Stimulated activated CD8-positive, alpha-beta memory T cell treated with anti-CD3 and anti-CD28 coated beads, Interleukin-12 subunit alpha, Interleukin-12 subunit beta, amount 100 ng/mL, for 1 hour (primary cell): ENCODE measurements at places on chromosomes 1 and 21.
A peak's percentile ranks its signal among the peaks of the same experiment; 100 is the strongest.

DNA sequence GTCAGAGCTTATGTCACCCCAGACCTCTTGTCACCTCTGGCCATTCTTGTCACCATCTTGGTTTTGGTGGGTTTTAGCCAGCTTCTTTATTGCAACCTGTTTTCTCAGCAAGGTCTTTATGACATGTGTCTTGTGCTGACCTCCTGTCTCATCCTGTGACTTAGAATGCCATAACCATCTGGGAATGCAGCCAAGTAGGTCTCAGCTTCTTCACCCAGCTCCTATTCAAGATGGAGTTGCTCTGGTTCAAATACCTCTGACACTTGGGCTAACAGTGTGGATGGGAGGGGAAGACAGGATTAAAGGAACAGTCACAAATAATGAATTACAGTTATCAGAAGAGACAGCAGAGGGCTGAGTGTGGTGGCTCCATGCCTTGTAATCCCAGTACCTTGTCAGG lies 30.5 kb upstream of the PIK3CD start:
- no peak for DNase-seq

DNA sequence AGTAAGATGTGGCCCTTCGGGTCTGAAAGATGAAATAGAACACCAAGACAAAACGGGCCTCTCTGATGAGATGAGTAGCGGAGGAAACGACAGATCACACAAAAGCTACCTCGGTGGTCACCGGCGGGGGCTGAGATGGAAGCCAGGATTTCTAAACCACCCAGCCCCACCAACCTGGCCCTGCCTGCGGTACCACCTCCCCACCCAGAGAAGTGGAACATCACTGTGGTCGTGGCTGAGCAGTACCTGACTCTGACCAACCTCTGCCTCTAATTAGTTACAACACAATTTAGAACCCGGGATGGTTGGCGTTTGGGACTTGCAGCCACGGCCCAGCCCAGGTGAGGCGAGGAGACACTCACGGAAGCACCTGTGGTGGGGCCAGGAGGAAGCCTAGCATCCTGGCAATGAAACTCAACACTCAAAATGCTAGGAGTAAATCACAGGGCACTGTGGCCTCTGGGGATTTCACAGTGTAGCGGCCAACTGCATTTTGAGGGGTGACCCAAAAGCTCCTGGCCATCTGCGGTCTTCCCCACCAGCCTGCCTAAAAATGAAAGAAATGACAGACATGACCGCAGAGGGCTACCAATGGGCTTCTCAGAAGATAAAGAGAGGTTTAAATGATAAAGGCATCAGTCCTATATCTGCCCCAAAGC lies 73.4 kb downstream of the ITPKB start:
- DNase-seq = no peak

- no peak for DNase-seq
Observed at GRCh38 chr1:91527781-91528180, 27.1 kb downstream of the CDC7 start.

- no peak for DNase-seq
Observed at GRCh38 chr1:25676488-25676887, 59.9 kb downstream of the MAN1C1 start.

GRCh38 chr1:59570524-59570923 lies 244.2 kb upstream of the HOOK1 start:
- DNase-seq = peak; percentile 6

- no peak for DNase-seq
Observed at GRCh38 chr1:14003552-14003951, 303.6 kb downstream of the PRDM2 start.

DNA sequence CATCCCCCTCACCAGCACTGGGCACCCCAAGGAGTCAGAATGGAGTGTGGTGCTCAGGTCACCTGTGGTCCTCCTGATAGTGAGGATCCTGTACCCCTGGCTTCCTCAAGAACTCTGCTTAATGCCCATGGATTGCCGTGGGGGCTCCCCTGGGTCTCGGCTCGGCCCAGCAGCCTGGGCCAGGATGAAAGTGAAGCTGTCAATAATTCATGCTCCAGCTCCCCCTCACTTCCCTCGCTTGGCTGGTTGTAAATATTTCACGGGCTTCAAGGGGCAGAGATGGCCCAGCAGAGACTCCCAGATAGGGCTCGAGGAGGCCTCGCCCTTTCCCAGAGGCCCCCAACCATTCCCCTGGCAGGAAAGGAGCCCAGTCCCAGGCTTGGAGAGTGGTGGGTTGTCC lies 42.6 kb upstream of the KCNA10 start:
- no peak for DNase-seq

- no peak for DNase-seq
Observed at GRCh38 chr1:156281281-156281680, 1.3 kb downstream of the SMG5 start.

GRCh38 chr1:241666419-241666818 lies 14.3 kb downstream of the WDR64 start:
- DNase-seq = no peak

- no peak for DNase-seq
Observed at GRCh38 chr1:18256282-18257235, 149.0 kb downstream of the IGSF21 start.

DNA sequence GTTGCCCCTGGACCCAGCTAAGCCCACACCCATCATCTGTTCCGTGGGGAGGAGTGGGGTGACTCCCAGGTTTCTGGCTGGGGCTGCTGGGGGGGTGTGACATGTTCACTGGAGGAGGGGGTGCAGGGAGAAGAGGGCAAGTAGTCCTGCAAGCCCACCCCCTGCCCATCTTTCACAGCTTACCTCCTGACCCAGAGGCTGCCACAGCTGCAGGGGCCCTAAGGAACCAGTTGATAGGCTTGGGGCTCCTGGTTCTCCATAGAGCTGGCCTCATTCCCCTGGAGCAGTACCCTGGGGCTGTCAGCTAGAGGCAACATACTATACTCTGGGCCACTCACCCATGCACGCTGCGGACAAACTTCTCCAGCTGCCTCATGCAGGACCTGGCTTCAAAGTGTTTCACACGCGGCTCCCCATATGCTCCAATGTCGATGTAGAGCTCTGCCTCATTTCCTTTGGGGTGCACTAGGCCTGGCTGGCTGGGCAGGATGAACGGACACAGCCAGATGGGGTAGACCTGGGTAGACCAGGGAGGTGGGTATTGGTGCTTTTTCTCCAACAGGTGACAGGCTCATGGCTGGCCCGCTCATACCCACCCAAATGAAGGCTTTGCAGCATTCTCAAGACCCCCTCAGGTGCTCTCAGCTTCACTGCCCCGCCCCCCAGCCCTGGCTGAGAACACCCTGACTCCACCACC lies 33.8 kb downstream of the DHCR24 start:
- no peak for DNase-seq

GRCh38 chr1:152745765-152746444 lies 11.9 kb upstream of the KPRP start:
- no peak for DNase-seq

DNA sequence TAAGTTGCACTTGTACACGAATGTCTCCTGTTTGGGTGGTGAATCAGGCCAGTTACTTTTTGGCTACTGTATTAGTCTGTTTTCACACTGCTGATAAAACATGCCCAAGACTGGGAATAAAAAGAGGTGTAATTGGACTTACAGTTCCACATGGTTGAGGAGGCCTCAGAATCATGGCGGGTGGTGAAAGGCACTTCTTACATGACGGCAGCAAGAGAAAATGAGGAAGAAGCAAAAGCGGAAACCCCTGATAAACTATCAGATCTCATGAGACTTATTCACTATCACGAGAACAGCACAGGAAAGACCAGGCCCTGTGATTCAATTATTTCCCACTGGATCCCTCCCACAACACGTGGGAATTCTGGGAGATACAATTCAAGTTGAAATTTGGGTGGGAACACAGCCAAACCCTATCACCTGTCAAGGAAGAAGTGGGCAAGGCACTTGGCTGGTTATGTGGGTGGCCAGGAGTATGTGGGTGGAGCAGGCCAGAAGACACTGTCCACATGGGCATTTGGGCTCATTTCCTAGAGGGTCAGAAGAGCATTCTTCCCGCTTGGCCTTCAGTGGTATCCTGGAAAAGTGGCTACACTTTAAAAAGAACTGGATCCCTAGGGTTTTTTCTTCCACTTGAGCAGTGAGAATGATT lies 228.8 kb downstream of the HHAT start:
- DNase-seq = no peak

- no peak for DNase-seq
Observed at GRCh38 chr1:210681158-210681557, 352.5 kb downstream of the HHAT start.

DNA sequence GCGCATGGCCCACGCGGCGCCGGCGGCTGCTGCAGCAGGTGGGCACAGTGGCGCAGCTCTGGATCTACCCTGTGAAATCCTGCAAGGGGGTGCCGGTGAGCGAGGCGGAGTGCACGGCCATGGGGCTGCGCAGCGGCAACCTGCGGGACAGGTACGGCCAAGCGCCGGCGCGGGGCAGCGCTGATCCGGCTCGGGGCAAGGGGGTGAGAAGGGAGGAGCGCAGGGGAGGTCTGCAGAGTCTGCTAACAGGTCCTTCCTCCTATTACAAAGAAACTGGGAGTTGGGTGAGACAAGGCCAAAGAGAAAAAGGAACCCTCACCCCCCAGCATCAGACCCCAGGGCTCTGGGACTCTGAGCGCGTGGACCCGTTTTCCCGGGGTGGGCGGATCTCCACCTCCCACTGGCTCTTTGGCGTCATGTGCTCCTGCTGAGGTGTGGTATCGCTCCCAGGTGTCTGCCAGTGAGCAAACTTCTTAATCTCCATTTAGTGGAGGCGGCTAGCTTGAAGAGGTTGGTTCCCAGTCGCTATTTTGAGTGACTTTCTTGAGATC lies 431 bp downstream of the MTARC1 start:
- no peak for DNase-seq

- DNase-seq = no peak
Observed at GRCh38 chr1:212607206-212607912, 1.2 kb upstream of the ATF3 start.

DNA sequence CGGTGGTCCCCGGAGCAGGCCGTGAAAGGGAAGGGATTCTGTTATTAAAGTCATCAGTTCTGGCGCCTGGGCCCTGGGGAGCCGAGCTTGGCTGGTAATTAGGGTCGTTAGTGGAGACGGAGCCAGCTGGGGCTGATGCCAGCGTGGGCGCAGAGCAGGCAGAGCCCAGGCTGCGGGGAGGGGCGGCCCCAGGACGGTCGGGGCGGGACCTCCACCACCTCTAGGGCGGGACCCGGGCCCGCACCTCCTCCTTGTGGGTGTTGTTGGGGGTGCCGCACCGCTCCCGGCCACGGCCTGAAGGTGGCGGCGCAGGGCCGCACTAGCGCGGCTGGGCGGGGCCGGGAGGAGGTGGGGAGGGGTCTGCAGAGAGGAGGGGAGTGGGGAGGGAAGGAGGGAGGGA lies 470.6 kb downstream of the PTPRU start:
- DNase-seq = no peak

DNA sequence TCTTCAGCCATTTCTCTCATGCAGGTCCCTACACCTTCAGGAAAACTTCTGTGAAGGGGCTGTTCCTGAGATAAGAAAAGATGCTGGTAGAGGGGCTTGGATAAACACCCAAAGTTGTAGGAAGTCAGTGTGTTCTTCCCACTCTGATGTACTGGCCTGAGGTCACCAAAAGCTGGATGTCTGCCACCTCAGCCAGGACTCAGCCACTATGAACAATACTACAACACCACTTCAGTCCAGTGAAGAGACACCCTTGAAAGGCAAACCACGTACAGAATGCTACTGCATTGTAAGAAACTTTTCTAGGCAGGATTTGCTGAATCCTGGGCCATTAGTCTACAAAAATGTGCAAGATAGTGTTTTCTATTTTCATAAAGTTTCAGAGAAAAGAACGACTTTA lies 2.4 kb downstream of the PTPN14 start:
- no peak for DNase-seq

DNA sequence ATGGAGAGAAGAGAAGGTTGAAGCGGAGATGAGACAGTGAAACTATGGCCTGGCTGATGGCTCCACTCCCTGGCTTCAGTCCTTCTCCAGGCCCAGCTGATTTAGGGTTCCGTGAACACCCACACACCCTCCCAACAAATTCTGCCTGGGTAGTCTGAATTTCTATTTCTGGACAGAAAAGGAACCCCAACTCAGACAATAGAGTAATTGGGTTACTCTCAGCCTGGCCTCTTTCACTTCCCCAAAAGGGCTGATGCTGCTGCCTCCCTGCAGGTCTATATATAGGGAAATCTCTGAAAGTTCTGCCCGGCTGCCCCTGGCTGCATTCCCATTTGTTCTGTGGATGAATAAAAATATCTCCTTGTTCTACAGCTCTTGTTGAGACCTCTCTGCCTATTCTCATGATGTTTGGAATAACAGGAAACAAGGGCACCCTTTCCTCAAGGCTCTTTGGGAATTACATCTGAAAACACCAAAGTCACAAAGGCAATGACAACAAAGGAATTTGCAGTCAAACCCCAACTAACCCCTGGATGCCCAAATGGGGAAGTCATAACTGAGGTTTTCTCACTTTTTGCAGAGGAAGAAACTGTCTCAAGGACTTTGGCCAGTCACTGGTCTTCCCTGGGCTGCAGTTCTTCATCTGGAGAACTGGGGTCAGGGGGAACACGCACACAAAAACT lies 11.4 kb upstream of the ZSCAN20 start:
- DNase-seq = no peak

DNA sequence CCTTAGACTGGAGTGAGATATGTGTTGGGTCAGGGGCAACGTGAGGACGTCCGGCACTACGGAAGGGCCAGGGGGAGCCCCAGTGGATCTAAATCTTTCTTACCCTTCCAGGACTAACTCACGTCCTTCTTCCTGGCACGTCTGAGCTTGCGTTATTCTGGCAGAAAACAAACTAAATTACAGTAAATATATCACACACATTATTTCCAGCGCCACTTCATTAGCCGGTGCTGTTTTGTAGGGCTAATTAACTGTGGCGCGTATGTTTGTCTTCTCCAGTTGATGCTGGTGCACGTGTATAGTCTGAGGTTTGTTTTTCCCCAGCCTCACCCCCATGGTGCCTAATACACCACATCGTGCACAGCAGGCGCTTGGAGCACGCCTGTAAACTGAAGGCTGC lies 59.2 kb downstream of the TLR5 start:
- no peak for DNase-seq
